Body of pancreas (tissue), 4 donors: ENCODE measurements at places on chromosomes 1 and 21.

DNA sequence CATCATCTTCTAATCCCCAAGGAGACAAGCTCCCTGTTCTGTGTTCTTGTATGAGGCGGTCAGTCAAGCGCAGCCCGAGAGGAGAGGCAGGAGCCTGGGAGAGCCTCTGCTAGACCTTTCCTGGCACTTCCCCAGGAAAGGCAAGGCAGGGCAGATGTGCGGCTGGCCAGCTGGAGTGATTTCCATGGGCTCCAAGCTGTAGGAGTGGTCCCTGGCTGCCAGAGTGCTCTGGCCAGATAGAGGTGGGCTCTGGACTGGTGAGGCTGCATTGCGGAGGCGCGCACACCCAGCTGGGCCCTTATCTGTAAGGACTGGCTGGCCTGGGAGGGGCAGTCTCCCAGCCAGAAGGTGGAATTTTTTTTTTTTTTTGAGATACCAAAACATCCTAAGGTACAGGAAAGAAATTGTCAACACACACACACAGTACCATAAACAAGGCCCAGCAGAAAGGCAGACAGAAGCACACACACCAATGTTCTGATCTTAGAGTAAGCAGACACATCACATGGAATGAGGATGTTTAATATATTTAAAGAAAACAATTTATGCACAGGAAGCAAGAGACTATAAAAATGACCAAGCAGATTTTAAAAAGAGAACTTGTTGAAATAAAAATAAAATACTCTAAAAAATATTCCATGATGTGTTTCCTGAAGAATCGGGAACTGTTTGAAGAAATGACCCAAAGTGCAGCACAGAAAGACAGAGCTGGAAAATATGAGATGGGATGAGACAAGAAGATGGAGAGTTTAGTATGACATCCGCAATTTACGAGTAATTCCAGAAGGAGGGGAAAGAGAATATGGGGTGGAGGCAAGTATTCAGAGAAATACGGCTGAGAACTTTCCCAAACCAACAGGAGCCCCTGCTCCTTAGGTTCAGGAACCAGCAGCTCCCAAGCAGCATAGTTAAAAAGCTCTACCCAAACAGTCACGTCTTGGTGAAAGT is 13.4 kb downstream of the IBA57 start:
- no peak for DNase-seq

GRCh38 chr1:112686835-112687234 is 12.4 kb downstream of the MOV10 start:
- no peak for DNase-seq

- DNase-seq, result no peak
These were observed 7.4 kb downstream of the PIGM start for GRCh38 chr1:160024195-160024905.

DNA sequence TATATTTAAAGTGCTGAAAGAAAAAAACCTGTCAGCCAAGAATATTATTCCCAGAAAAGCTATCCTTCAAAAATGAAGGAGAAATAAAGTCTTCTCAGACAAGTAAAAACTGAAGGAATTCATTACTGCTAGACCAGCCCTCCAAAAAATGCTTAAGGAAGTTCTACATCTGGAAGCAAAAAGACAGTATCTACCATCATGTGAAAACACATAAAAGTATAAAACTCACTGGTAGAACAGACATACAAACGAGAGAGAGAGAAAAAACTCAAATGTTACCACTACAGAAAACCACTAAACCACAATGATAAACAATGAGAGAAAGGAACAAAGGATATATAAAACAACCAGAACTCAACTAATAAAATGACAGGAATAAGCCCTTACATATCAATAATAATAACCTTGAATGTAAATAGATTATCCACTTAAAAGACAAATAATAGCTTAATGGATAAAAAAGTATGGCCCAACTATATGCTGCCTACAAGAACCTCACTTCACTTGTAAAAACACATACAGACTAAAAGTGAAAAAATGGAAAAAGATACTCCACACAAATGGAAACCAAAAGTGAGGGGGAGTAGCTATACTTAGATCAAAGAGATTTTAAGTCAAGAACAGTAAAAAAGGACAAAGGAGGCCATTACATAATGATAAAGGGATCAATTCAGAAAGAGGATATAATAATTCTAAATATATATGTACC is 22.0 kb downstream of the NSL1 start:
- no peak for DNase-seq

DNA sequence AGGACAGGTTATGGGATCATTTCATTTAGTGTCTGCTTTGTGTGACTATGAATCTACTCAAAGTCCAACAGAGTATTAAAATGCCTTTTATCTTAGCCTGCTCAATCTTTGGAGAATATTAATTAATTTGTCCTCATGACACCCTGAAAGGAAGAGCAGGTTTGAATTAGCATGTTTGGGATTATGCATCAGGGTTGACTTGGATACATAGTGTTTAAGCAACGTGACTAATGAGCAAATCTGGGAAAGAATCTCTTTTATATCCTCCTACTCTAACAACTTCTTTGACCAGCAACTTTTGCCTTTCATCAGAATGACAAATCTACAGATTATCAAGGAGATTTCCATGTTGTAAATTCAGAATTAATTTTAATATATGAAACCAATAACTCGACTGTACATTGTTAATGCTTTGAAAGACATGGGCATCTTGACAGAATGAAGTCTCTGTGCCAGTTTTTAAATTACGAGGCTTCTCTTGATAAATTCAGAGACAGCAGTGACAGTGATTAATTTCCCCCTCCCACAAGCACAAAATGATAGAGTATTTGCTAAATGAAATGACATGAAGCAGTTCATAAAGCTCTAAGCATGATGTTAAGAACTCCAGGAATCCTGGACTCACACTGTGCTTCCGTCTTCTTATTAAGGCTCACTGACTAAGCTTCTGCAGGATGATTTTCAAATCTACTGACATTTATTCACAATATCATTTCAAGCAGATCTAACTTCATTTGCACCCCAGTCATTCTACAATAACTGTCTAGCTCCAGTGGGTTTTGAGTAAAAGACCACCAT is 156.5 kb downstream of the PCNX2 start:
- no peak for DNase-seq

DNA sequence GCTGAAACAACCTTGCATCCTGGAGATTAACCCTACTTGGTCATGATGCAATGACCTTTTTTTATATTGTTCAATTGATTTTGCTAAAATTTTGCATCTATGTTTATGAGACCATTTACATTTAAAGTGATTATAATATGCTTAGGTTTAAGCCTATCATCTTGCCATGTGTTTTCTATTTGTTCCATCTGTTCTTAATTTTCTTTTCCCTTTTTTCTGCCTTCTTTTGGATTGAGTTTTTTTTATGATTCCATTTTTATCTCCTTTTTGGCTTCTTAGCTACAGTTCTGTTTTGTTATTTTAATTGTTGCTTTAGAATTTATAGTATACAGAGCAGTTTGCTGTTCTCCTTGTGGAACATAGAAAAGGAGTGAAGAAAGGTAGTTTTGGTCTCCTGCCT is 385.1 kb upstream of the USP24 start:
- no peak for DNase-seq

DNA sequence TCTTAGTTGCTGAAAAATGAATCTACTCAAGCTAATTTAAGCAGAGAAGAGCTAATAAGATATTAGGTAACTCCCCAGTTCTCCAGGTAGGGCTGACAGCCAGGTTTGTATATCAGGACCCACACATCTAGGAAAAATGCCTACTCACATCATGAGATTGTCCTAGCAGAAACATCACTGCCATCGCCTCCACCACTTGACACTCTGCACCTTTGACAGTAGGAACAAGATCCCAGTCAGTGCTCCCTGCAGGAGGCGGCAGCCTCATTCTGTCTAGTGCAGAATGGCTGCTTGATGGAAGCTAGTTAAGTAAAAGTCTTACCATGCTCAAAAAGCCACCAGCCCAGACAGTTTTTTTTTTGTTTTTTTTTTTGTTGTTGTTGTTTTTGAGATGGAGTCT is 31.6 kb upstream of the USP1 start:
- no peak for DNase-seq

DNA sequence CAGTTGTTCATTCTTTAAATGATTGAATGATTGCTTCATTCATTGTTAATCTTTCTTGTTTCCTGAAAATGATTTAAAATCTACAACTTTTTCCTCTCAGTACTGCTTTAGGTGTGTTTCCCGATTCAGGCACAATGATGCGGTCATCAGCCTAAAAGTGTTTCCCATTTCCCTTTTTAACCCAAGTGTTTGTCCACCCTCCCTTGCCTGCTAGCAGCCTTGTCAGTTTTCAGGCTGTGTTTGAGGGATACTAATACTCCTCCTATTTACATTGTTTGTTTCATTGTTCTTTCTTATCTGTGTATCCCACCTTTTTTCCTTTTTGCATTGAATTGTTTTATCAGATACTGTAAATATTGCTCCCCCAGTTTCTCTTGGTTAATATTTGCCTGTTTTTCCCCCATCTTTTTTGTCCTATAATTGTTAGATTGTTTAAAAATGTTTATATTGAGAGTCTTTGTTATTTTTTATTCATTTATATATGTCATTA is 131.1 kb downstream of the KIAA0319L start:
- DNase-seq, result no peak

- DNase-seq, result no peak
These were observed 96.7 kb upstream of the KLHDC7A start for GRCh38 chr1:18384059-18384458.

DNA sequence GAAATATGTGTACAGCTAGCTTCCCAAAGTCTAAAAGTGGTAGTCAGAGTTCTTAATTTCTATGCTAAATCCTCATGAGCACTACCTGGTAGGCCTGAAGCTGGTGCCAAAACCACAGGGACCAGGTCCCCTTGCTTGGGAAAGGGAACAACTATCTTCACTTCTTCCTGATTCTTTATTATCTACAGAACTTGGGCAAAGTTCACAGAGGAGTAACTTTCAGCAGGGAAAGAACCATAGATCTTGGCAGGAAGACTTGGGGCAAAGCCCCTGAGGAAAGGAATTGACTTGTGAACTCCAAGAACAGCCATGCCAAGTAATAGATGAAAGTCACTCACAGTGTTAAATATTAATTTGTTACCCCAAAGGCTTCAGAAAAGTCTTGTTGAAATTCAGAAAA is 193.0 kb downstream of the ZC3H11B start:
- DNase-seq, result no peak

GRCh38 chr1:203187304-203187685 is 791 bp upstream of the CHI3L1 start:
- no peak for DNase-seq

- no peak for DNase-seq
These were observed 975.6 kb downstream of the NCAM2 start for GRCh38 chr21:21973806-21974205.

GRCh38 chr1:93671099-93671621 is 10.5 kb downstream of the BCAR3 start:
- DNase-seq, result no peak

- DNase-seq, result no peak
These were observed 14.7 kb upstream of the IL24 start for GRCh38 chr1:206882555-206882954.

DNA sequence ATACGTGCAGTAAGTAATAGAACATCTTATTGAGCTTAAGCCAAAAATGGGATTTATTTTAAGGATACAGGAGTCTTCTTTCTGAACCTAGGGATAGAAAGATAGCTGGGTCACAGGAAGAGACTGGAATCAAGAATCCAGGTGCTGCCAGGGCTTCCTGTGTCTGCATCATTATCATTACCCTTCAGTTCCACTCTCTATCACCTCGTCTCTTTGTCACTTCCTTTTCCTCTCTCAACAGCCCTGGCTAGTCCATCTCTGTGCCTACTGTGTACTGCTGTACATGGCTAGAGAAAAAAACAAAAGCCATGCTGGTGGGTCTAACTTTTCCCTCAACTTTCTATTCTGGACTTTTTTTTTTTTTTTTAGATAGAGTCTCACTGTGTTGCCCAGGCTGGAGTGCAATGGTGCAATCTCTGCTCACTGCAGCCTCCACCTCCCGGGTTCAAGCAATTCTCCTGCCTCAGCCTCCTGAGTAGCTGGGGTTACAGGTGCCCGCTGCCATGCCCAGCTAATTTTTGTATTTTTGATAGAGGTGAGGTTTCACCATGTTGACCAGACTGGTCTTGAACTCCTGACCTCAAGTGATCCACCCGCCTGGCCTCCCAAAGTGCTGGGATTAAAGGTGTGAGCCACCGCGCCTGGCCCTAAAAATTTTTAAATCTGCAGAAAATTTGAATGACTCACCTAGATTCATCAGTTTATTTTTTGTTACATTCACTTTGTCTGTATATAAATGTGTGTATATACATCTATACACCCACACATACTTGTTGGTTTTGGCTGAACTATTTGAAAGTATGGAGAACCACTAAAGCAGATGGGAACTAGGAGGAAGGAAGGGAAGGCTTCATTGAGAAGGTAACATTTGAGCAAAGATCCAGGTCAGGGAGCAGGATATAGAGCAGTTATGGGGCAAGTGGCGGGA is 31.9 kb downstream of the UBE4B start:
- DNase-seq, result no peak

DNA sequence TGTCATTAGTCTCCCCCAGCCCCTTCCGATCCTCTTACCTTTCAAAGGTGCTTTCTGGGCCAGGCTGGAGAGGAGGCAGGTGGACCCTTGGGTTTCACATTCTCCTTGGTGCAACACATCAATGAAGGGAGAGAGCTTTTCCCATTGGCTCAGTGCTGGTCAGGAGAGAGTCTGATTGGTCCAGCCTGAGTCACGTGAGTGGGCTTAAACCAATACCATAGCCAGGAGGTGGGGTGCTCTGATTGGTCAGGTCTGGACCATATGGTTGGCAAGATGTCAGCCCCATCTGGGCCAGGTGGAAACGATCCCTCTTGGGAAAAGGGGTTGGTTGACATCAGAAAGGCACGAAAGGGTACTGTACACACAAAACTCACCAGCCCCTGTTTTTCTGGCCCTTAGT is 44.8 kb upstream of the ABCG1 start:
- DNase-seq, result no peak

DNA sequence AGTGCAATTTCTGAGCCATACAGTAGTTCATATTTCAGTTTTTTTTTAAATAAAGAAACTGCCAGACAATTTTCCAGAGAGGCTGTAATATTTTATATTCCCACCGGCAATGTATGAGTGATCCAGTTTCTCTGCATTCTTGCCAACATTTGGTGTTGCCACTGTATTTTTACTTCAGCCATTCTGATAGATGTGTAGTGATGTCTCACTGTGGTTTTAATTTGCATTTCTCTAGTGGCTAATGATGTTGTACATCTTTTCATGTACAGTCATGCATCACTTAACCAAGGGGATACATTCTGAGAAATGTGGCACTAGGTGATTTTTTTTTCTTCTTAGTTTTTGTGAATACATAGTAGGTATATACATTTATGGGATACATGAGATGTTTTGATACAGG is 99.6 kb downstream of the CENPF start:
- DNase-seq, result no peak

- no peak for DNase-seq
These were observed 52.6 kb upstream of the TRAPPC10 start for GRCh38 chr21:43959231-43960116.

- DNase-seq, result peak; percentile 91
These were observed 11.6 kb downstream of the SCNN1D start for GRCh38 chr1:1291548-1292441.

- peak; percentile 12 for DNase-seq
These were observed 69.8 kb downstream of the CR1 start for GRCh38 chr1:207565546-207566468.

- no peak for DNase-seq
These were observed 24.3 kb upstream of the TMEM39B start for GRCh38 chr1:32048440-32048839.
